Tibial nerve (tissue), 4 donors: ENCODE measurements at places on chromosomes 13 and 19. TPM values are rescaled to one million over a fixed set of nuclear protein-coding genes. Genes with fewer than 3 reads are reported as not detected.

Gene TUBA3C
- not detected for total RNA-seq

Gene OLFM4
- total RNA-seq, result 1.2 TPM

Gene LILRB5
- 13.3 TPM for total RNA-seq

Gene NLRP4
- not detected for total RNA-seq

Gene ZNF320
- 1.5 TPM for total RNA-seq

Gene SIGLEC5
- total RNA-seq, result 2.1 TPM

Gene PEAK3
- total RNA-seq, result 0.78 TPM

DNA sequence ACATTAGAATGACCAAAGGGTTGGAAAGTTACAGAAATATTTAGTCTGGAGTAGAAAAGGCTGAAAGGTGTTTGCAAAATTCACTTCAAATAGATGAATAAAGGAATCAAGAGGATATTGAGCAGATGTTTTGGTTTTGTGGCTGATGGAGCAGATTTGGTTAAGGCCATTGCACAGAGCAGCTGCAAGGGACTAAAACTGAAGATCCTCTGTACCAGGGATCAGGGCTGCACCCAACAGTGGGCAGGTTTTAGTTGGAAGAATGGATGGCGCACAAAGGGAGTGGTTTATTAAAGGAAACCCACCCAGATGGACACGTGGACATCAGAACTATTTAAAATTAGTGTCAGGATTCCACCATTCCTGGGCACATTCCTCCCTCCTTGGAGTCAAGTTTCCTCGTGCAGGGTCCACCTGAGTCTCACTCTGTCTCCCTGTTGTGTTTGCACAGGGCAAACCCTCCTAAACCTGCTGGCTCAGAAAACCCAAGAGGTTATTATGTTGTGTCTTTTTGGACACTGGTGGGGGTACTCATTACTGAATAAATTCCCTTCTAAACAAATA is 9.2 kb upstream of the UBAC2 start:
- DNase-seq, result no peak

GRCh38 chr13:97301382-97302095 is 79.4 kb downstream of the MBNL2 start:
- DNase-seq, result no peak

DNA sequence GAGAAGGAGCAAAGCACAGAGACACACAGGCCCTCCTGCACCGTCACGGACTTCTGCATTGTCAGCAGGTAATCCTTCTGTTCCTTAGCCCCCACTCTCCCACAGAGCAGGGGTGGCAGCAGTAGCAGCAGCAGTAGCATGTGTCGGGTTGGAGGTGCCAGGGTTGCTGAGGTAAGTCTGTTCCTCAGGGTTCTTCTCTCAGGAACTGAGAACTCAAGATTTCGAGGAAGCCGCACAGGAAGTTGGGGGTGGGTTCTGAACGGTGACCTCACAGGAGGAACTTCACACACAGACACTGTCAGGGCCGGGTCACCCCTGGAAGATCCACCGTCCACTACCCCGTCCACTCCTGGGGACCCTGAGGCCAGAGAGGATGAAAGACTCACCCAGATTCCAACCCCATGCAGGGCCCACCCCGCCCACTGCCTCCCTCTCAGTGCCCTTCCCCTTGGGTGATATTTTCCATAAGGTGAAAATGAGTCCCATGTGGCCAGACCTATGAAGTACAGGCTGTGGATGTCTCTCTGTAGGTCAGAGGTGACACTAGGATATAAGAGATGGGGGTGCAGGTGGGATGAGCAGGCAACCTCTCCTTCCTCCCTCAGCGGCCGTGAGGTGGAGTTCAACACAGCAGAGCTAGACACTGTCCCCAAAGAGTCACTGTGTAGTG is at the start of gene SIGLEC12:
SIGLEC12 (minus strand) TSS at position 207 of the 670 bp plus-strand sequence; CDS start at position 140, 67 bp downstream.
- DNase-seq, result no peak

DNA sequence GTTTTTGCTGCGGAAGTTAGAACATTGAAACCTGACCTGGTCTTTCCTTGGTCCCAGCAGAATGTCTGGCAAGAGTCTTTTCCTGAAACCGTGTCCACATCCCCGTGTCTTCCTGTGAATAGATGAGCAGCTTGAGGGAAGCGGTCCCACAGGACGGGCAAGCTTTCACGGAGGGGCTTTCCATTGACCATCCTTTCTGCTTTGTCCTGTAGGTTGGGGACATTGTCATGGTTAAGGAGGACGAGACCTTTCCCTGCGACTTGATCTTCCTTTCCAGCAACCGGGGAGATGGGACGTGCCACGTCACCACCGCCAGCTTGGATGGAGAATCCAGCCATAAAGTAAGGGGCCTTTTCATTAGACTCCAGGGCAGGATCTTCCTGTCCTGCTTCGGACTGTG is 126.0 kb downstream of the ATP11A start:
- no peak for DNase-seq

DNA sequence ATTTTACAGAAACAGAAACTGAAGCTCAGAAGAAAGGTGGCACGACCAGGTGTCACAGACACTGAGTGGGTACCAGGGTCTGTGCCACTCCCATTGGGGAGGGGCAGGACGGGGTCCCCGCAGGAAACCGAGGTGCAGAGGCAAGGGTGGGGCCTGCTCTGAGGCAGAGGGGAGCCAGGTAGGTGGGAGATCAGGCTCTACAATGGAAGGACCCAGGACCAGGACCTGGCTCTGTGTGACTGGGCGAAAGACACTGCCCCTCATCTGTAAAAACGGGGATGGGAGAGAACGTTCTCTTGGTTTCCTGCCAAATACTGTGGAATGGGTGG is 2.8 kb downstream of the PTGIR start:
- DNase-seq, result no peak

DNA sequence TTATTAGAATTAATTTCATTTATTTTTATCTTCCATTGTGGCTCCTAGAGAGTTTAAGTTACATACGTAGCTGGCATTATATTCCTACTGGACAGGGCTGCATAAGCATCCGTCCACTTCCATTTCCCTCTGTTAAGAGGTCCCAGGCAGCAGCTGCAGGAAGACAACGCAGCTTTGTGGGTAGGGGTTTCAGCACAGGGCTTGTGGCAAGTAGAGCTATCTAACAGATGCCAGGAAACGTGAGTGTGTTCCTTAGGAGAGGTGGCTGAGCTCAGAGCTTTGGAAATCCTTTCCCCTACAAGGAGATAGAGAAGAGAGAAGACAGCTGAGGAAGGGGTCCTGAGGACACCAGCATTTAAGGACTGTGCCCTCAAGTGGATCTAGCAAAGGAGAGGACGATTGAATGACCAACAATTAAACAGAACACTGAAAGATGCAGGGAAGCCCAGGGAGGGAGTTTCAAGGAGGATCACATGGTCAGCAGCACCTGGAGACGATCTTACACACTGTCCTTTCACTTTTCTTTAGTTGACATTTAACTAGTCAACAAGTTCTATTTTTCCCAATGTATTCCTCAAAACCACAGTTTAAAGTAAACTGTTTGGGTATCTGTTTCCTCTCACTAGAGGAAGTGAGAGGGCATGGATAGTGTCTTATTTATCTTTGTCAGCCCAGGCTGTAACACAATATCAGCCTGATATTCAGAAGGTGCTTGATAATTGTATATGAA is 2.3 kb upstream of the N4BP2L1 start:
- DNase-seq, result no peak

DNA sequence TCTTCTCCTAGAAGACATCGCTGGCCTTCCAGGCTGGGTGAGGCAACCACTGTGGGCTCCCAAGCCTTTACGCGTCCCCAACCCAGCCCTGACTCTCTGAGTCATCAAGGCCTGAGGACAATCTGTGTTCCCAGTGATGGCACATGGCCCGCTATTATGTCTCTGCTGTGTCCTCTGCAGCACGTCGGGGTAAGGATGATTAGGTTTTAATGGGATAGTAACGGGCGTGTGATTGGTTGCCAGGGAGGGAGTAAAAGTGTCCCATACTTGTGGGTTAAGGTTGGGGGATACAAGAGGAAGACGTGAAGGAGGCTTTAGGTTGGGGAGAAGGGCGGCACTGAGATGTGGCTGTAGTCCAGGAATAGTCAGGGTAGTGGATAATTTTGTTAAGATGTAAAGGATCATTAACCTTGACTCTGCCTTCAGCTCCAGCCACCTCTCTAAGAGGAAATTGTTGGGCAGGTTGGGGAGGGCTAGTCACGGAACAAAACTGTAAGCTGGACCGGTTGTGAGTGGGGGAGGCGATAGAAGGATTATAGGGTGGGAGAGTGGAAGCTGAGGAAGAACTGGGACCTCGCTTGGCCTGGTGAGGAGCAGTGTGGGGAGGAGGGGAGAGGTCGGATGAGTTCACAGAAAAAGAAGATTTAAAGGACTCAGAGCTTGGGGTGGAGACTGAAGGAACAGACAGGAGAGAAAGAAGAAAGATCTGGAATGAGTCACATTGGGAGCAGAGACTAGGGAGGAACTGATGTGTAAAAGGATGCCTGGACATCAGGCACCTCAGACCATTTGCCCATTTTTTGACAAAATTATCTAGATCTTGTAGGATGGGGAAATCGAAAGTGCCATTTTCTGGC is 27.9 kb upstream of the IGFL1 start:
- no peak for DNase-seq

DNA sequence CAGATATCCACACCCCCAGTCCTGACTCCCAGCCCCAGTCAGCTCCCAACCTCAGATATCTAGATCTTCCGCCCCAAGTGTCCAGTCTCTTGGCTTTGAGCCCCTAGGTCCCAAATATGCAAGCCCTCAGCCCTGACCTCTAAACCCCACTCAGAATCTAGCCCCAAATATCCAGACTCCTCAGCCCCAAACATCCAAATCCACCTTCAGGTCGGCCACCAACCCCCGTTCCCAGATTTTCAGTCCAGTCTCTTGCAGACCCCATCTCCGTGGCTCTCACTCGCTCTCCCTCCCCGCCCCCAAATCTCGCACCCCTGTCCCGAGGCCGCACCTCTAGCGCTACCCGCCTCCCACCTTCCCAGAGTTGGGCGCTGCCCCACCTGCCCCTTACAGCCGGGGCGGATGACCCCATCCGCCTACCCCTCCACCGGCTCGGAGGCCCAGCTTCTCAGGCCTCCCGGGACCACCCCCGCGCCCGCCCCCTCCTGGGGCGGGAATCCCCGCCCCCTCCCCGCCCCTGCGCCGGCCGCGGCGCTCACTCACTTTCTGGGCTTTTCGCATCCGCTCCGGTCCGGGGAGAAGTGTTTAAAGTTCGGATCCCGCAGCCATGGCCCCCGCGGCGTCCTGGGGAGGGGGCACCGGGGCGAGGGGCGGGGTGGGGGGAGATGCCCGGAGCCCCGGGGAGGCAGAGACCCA is 604 bp downstream of the ERFL start:
- DNase-seq, result no peak

GRCh38 chr19:30686176-30686820 is 314.1 kb downstream of the ZNF536 start:
- DNase-seq, result no peak

DNA sequence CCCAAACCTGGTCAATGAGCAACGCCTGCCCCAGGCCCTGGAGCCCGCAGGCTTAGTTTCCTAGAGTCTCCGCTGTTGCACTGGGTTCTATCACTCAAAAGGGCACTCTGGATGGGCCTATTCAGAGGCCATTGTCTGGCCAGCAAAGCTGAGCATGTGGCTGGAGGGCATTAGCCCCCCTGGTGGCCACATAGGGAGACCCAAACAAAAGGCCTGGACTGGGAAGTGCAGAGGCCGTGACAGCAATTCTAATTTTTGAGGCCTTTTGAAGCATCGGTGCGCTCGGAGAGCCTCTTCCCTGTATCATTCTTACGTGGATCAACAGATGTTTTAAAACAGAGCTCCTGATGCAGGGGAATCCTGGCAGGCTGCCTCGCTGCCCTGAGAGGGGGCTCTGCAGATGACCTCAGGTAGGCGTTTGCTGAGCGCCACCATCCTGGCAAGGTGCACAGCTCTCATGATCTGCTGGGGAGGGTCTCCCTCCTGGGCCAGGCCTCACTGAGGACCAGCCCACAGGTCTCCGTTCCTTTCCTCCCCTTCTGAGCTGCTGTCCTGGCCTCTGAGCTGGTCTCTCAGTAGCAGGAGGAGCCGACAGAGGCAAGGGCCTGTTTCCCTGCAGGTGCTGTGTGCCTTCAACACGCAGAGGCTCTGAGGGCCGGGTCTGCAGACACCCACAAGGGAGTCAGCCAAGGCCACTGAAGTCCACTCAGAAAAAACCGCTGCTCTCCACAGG is 190.5 kb downstream of the URI1 start:
- no peak for DNase-seq

DNA sequence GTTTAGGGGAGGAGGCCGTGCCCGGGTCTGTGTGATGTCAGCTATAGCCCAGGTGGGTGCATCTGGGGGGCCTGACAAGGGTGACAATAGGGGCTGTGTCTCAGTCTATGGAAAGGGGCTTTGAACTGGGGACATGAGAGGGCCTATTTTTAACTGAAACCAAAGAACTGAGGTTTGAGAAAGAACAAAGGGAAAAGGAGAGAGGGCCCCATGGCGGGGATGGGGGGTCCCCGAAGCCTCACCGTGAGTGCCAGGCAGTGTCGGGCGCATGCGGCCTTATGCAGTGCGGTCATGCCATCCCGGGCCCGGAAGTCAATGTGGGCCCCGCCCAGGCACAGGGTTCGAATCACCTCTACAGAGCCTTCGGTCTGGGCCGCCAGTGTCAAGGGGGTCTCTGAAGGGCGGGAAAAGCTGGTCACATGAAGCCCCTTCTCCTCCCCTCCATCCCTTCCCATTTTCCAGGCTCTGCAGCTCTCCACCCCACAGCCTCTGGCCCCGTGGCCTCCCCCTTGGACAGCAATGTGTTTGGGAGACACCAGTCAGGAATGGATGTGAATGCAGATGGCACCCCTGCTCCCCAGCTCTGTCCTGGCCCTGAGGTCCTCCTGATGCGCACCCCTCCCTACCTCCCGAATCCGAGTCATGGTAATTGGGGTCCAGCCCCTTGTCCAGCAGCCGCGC is 5.9 kb downstream of the SHANK1 start:
- no peak for DNase-seq

- DNase-seq, result no peak
These were observed 9.3 kb downstream of the ZNF787 start for GRCh38 chr19:56111601-56112312.

- no peak for DNase-seq
These were observed 39.6 kb downstream of the ATP11A start for GRCh38 chr13:112729408-112729807.

- no peak for DNase-seq
These were observed 116.6 kb downstream of the PCDH17 start for GRCh38 chr13:57748096-57748495.

- DNase-seq, result no peak
These were observed 116.2 kb downstream of the KLF12 start for GRCh38 chr13:74018062-74018431.

DNA sequence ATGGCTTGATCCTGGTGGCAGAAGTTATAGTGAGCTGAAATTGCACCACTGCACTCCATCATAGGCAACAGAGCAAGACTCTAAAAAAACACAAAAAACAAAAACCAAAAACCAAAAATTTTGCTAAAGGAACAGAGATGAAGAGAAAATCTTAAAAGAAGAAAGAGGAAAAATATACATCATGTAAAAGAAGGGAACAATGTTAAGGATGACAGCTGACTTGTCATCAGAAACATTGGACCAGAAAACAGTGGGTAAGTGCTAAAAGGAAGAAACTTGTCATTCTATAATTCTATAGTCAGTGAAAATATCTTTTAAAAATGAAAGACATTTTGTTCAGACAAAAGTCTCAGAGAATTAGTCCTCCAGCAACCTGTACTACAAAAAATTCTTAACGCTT is 93.8 kb downstream of the WASF3 start:
- no peak for DNase-seq

GRCh38 chr13:37068962-37069361 is 9.5 kb upstream of the SUPT20H start:
- DNase-seq, result no peak
